Effector memory CD4-positive, alpha-beta T cell (primary cell): ENCODE measurements at places on chromosomes 4 and X.

DNA sequence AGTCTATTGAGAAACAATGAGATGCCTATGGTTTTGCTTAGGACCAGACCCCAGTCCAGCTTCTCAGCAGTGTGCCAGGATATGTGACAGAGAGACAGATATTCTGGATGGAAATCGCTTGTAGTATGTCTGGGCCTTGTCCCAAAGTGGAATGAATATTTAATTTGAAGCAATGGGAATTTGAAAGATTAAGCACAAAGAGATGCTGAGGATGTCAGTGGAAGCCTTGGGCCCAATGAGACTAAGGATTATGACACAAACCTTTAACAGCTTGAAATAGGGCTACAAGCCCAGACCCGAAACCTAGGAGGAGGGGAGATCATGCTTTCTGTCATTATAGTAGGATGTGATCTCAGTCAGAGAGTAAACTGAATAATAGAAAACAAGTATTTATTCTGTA lies 459.2 kb downstream of the FAT4 start:
- H3K4me1 ChIP-seq, result no peaks in the 10 kb centered on the region
- DNase-seq, result no peak
- H3K27ac ChIP-seq, result no peak overlapping the region
- no peak overlapping the region for H3K4me3 ChIP-seq
- H3K36me3 ChIP-seq, result no peaks in the 10 kb centered on the region
- no peaks in the 10 kb centered on the region for H3K27me3 ChIP-seq

GRCh38 chr4:164591666-164592065 lies 162.3 kb upstream of the SMIM31 start:
- no peaks in the 10 kb centered on the region for H3K27me3 ChIP-seq
- no peaks in the 10 kb centered on the region for H3K4me1 ChIP-seq
- H3K36me3 ChIP-seq, result no peaks in the 10 kb centered on the region
- H3K4me3 ChIP-seq, result no peak overlapping the region
- no peak for DNase-seq

DNA sequence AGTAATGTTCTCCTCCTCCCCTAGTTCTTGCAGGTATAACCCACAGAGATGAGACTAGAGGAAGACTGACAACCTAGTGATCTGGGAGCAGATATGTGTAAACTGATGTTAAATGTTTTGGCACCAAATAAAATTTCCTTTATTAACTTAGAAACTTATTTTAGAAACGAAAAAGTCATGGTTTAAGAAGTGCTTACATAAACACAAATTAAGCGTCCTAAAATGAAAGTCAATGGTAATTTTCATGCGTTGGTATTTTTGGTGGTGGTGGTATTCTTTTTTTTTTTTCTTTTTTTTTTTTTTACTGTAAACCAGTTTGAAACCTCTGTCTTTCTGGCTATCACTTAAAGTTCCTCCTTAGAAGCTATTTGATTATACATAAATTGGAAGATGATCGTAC lies 1438.1 kb upstream of the TENM3 start:
- H3K4me1 ChIP-seq, result no peaks in the 10 kb centered on the region
- no peak overlapping the region for H3K27ac ChIP-seq
- no peak for DNase-seq

DNA sequence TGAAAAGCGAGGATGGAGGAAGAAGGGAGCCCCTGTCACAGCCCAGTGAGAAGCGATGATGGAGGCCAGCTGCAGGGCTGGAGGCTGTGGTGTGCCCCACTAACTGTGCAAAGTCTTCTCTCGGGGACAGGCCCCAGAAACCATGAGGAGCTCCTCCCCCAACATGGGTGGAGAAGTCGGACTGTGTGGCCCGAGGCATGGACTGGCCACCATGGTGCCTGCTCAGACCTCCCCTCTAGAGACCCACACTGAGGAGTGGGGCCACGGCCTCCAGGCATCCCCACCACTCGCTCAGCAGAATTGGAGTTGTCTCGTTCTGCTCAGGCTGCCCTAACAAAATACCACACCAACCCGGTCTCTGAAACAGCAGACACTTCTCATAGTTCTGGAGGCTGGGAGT lies 12.2 kb upstream of the PDE6B start:
- DNase-seq, result no peak
- no peaks in the 10 kb centered on the region for H3K4me1 ChIP-seq
- H3K27me3 ChIP-seq, result peaks cover 5% of the 10 kb centered on the region
- no peak overlapping the region for H3K4me3 ChIP-seq

GRCh38 chr4:184313702-184314659 lies 96.3 kb upstream of the ENPP6 start:
- no peaks in the 10 kb centered on the region for H3K27me3 ChIP-seq
- H3K36me3 ChIP-seq, result no peaks in the 10 kb centered on the region
- no peak overlapping the region for H3K4me3 ChIP-seq
- H3K27ac ChIP-seq, result no peak overlapping the region
- DNase-seq, result no peak

GRCh38 chr4:2800691-2801596 lies 8.1 kb downstream of the SH3BP2 start:
- no peak for DNase-seq
- peak overlapping the region; percentile 38 for H3K4me3 ChIP-seq
- H3K36me3 ChIP-seq, result no peaks in the 10 kb centered on the region

GRCh38 chr4:76195326-76195725 lies 18.3 kb downstream of the SCARB2 start:
- DNase-seq, result no peak
- no peak overlapping the region for H3K27ac ChIP-seq
- H3K4me1 ChIP-seq, result peaks cover 10% of the 10 kb centered on the region
- H3K36me3 ChIP-seq, result peaks cover 27% of the 10 kb centered on the region
- H3K4me3 ChIP-seq, result no peak overlapping the region

DNA sequence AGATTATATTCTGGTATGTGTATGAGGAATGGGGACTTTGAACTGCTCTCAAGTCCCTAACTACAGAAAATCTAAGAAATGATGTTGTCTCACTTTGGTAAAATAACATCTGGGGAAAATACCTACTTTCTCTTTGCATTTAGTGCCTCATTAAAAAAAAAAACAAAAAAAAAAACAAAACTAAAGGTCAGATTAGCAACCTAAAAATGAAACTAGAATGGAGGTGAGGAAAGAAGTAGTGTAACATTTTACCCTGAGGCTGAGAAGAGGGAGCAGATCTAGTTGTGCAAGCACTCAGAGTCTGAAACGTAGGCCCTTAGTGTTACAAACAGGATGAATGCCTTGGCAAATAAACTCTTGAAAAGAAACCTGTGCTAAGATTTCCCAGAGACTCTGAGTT lies 56.0 kb downstream of the VGLL1 start:
- DNase-seq, result no peak
- no peak overlapping the region for H3K4me3 ChIP-seq
- peak overlapping the region; percentile 78 for H3K27ac ChIP-seq
- no peaks in the 10 kb centered on the region for H3K27me3 ChIP-seq
- H3K36me3 ChIP-seq, result no peaks in the 10 kb centered on the region

DNA sequence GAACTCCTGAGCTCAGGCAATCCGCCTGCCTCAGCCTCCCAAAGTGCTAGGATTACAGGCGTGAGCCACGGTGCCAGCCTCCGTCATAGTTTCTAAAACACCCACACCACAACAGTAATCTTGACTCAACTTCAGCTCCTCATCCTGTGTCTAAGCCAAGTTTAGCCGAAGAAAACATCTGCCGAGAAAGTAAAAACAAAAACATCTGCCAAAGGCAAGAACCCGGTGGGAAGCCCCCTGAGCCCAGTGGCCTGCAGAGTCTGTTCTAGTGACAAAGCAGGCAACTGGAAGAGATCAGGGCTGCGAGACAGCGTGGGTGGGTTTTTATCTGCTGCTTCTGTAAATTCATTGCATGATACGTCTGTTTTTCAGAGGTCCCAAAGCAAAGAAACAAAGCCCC lies 26.6 kb upstream of the CD99 start:
- H3K27me3 ChIP-seq, result no peaks in the 10 kb centered on the region
- H3K36me3 ChIP-seq, result no peaks in the 10 kb centered on the region
- H3K27ac ChIP-seq, result no peak overlapping the region
- H3K4me1 ChIP-seq, result no peaks in the 10 kb centered on the region
